Stimulated activated CD4-positive, alpha-beta T cell treated with anti-CD3 and anti-CD28 coated beads, Interleukin-4, amount 100 ng/mL, for 4 hours (primary cell): ENCODE measurements at places on chromosomes 3 and 15.
A peak's percentile ranks its signal among the peaks of the same experiment; 100 is the strongest.

DNA sequence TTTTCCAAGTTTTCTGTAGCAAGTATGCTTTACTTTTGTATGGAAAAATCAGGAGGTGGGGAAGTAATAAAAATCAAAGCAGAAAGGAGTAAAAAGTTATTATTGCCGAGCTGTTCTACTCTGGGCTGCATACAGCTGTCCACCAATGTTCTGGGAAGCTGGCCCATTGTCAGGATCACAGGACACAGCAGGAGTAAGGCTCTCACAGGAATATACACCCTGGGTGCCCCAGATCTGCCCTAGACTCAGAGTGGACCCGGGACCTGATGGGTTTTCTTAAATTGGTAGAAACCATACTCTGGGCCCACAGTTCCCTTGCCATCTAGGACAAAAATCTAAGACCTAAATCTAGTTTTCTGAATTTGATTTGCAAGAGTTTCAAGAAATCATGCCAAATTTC is 60.4 kb downstream of the TNIK start:
- no peak for DNase-seq

DNA sequence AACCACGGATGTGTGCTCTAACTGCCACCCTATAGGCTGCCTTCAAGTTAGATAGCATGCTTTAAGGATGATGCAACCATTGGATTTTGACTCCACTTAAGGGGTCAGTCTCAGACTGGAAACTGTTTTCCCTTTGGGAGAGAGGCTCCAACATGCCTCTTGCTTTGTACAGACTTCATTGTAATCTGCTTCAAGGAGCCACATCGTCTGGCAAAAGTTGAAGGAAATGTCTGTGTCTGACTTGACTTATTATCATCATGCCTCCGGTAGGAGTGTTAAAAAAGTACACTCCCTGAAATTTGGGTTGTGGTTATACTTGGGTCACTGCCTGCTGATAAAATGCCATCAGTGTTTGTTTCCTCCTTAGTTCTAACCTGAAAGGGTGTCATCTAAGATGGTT is 245.4 kb upstream of the CDIN1 start:
- DNase-seq, result no peak

- DNase-seq, result no peak
These were observed 308.4 kb downstream of the PDCD6IP start for GRCh38 chr3:34106879-34107278.

GRCh38 chr3:11717301-11717700 is 73.6 kb upstream of the VGLL4 start:
- DNase-seq, result no peak

- no peak for DNase-seq
These were observed 344.6 kb downstream of the GRM7 start for GRCh38 chr3:7205535-7205934.

DNA sequence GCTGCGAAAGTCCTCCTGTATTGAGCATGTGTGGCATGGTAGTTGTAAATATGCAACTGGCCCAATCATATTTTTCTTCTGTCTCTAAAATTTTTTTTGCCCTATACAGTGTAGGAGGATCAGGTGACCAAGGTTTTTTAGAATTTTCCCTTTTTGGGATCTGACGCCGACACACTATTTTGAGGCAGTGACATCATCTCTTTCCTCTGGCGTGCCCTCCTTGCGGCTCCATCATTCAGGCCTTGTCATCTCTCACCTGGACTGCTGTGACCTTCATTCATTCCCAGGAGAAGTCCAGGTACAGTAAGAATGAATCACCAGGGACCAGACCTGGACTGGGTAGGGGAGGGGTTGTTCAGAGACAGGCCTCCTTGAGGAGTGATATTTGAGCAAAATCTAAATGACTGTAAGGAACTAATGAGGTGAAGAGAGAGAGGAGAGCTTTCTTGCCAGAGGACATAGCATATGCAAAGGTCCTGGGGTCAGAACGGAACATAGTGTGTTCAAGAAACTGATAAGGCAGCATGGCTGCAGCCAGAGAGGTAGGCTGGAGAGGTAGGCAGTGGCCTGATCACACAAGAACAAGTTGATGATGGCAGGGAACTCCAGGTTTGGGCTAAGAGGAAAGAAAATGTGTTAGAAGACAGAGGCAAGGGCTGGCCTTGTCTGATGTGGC is 38.7 kb downstream of the ARNT2 start:
- DNase-seq, result no peak

DNA sequence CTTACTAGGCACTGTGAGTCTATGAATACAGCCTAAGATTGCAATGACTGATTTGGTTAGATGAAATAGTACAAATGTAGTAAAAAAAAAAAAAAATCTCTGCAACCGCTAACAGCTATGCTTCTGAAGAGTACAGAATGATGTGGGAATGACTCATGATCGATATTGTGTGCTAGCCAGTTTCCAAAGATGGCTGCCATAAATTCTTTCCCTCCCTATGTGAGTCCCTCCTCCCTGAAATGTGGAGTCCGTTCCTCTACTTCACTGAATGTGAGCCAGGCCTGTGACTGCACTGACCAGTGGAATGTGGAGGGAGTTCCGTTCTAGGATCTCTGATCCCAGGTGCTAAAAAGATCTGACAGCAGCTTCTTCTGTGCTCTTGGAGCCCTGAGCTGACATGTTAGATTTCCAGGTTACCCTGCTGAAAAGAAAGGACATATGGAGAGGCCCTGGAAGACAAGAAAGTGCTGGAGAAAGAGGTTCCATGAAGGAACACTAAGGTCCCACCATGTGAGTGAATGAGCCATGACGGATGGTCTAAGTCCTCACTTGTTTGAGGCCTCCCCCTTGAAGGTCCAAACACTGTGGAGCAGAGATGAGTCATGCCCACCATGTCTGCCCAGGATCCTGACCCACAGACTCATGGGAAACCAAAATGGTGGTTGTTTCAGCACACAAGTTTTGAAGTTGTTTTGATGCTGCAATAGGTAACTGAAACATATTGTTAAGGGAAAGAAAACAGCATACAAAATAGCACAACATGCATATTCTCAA is 46.3 kb downstream of the DGKG start:
- no peak for DNase-seq

DNA sequence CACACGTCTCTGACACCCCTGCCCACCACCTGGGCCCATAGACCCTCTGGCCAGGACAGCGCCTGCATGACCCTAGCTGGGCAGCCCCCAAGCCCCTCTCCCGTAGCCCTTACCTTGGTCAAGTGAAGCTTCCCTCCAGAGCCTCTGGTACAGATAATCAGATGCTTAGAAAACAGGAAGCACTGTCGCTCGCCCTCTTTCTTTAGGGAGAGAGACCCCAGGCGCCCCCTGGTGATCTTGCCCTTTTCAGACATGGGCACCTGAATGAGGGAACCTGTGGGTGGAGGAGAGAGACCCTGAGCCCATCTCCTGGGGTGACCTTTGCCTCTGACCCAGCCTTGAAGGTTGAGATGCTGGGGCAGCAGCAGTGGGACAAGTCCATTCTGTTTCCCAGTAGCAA is 65.4 kb downstream of the RASGRF1 start:
- no peak for DNase-seq

- DNase-seq, result no peak
These were observed 19.9 kb downstream of the CYP8B1 start for GRCh38 chr3:42855547-42856380.

GRCh38 chr3:67292356-67293121 is 294.4 kb downstream of the KBTBD8 start:
- DNase-seq, result no peak

DNA sequence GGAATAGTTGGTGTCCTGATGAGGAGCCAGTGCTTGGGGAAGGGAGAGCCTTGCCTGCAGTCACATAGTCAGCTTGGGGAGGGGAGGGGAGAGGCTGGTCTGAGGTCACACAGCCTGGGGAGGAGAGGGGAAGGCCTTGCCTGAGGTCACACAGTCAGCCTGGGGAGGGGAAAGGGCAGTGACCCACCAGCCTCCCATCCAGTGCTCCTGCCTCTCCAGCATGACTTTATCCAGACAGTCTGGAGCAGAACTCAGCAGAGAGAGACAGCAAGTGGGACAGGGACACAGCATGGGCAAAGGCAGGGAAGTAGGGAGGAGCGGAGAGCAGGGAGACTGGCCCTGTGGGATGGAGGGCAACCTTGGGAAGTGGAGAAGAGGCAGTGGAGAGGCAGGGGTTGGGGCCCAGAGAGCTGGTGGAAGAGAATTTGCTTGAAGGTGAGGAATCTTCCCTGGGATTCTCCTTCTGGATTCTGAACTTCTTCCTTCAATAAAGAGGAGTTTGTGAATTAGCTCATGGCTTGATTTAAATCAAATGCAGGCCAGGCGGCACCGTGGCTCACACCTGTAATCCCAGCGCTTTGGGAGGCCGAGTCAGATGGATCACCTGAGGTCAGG is 64.5 kb downstream of the CORO2B start:
- no peak for DNase-seq

GRCh38 chr3:133931084-133931483 is 35.4 kb upstream of the RAB6B start:
- DNase-seq, result no peak

GRCh38 chr15:29919380-29919881 is 97.2 kb upstream of the TJP1 start:
- no peak for DNase-seq

DNA sequence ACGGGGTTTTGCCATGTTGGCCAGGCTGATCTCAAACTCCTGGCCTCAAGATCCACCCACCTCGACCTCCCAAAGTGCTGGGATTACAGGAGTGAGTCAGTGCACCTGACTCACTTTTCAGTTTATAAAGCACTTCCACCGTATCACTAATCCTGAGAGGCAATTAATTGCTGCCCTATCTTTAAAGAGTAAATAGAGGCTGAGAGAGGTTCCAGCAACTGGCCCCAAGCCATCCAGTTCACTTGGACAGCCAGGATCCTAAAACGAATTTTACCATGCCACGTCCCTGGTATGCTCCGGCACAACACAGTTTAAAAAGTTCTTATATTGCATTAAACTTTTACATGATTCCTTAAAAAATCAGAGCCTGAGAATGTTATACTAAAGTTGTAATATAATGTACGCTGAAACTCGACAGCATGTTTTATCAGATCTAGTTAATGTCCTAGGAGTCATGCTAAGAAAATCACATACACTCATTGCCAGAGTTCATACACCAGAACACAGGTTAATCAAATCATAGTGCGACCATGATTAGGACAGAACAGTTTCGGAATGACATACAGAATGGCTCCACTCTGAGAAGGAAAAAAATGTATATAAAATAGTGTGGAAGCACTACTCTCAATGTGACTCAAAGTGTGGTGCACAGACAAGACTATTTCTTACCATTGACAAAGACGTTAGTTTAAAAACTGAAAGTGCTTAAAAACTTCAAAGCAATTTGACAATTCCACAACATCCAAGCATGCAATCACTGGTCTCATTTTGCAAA is 125.4 kb downstream of the ULK4 start:
- no peak for DNase-seq

GRCh38 chr15:39344662-39345141 is 236.2 kb upstream of the THBS1 start:
- no peak for DNase-seq

DNA sequence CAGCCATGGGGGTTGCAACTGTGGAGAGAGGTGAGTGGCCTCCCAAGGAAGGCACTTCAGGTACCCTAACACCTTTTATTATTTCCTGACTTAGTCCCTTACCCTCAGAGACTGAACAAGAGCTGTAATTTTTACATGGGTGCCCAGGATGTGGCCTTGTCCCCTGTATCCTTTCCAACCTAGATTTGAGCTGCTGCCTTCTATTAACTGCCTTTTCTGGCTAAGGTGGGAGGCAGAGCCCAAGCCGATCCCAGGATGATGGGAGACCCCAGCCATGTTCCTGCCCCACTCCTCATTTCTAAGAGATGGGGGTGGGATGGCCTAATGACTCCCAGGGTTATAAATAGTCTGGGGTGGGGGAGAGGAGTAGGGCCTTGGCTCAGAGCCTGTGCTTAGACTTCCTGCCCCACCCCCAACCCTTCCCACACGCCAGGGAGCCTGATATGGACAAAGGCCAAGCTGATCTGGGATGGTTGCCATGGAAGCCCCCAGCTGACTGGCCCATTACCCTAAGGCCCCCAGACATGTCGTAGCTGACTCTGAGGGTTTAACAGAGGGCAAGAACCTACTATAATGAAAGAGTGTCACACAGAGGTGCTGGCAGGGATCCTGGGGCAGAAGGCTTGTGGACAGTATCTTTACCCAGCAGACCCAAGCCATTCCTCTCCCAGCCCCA is 1.9 kb downstream of the KLHDC8B start:
- no peak for DNase-seq

- no peak for DNase-seq
These were observed 255.1 kb upstream of the STT3B start for GRCh38 chr3:31277582-31277981.

- DNase-seq, result no peak
These were observed 35.5 kb downstream of the ASTE1 start for GRCh38 chr3:130991126-130991525.

DNA sequence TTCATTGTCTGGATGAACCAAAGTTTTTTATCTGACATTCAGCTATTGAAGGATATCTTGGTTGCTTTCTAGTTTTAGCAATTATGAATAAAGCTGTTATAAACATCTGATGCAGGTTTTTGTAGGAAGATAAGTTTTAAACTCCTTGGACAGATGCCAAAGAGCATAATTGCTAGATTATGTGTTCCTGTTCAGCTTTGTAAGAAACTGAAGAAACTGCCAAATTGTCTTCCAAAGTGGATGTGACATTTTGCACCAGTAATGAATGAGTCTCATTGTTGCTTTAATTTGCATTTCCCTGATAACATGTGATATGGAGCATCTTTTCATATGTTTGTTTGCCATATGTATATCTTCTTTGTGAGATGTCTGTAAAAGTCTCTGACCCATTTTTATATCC is 239.9 kb upstream of the TTC14 start:
- no peak for DNase-seq

GRCh38 chr3:32432711-32433530 is 41.3 kb downstream of the CMTM7 start:
- peak; percentile 21 for DNase-seq
